GM12891 (cell line): ENCODE measurements at places on chromosomes 7 and 10.

GRCh38 chr7:136741941-136742340 is 126.5 kb upstream of the CHRM2 start:
- DNase-seq: no peak

- DNase-seq: no peak
These were observed 53.5 kb downstream of the DNAJC12 start for GRCh38 chr10:67784474-67784873.

- DNase-seq: no peak
These were observed 26.0 kb upstream of the ZNF273 start for GRCh38 chr7:64876792-64877713.

DNA sequence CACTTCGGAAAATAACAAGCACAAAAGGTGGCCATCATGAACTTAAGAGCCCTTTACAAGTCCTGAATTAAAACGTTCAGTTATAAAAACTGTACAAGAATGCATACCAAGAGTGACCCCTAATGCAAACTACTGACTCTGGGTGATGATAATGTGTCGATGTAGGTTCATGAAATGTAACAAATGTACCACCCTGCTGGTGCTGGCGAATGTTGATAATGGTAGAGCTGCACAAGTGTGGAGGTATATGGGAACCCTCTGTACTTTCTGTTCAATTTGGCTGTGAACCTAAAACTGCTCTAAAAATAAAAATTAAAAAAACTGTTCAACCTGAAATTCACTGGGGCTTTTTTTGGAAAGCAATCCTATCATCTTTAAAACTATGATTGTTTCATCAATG is 3.3 kb downstream of the FAM133B start:
- no peak for DNase-seq

DNA sequence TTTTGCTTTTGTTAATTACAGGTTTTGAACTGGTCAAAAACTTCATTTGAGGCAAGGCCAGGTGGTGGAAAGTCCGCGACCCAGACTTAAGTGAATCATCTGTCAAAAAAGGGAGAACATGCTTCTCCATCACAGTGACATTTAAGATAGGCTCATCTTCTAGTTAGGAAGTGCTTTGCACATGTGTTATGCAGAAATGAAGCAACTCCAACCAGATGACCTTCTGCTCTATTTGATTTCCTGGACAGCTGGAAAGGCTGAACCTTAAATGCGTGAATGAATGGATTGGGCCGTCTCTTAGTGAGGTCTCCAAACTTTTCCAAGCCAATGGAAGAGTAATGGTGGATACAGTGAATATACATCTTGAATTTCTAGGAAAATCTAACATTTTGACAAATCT is 101.6 kb upstream of the FAM13C start:
- no peak for DNase-seq

DNA sequence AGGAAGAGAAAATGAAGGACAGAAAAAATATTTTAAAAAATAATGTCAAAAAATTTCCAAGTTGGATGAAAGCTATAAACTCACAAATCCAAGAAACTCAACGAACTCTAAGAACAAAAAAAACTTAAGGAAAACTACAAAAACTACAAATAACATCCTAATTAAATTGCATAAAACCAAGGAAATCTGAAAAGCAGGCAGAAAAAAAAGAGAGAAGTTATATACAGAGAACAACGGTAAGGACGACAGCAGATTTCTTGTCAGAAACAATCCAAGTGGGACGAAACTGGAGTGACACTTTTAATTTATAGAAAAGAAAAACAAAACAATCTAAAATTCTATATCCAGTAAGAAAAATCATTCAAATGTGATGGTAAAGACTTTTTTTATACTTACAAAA is 122.2 kb upstream of the LYZL1 start:
- DNase-seq: no peak
